ENCODE measurements at places on chromosomes 2 and 18.

DNA sequence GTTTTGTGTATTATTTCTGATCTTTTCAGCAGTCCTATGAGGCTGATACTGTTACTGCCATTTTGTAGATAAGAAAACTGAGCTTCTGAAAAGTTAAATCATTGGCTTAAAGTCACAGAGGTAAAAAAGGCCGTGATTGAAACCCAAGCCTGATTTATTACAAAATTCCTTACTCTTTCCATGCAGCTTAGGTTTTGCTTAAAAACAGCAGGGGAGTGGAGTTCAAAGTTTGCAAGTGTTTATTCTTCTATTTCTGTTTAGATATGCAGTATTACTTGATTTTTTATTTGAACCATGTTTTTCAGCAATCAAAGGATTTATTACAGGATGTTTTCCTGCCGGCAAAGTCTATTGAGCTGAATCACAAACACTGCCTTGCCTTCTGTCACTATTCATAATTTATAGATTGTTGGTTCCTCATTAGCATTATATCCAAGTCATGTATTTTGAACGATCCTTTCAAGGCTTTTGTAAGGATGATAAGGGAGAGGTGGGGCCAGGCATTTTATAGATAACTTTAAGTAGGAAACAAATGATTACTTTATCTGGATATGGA, 31.9 kb upstream of the MSTN start:
- DNase-seq, result no peak

DNA sequence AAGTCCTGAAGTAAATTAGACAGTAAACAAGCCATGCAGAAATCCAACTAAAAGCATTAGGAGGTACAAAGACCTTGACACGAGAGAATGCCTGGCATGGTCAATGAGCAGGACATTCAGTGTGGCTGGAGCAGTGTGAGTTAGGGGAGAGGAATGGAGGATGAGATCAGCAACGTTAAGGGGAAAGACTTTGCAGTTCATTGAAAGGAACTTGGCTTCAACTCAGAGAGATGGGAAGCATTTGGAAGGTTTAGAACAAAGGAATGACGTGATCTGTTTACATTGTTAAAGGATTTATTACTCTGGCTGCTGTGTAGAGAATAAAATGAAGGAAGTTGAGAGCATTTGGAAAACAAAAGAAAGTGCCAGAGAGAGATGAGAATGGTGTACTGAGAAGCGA, 621.3 kb downstream of the XIRP2 start:
- DNase-seq, result no peak

DNA sequence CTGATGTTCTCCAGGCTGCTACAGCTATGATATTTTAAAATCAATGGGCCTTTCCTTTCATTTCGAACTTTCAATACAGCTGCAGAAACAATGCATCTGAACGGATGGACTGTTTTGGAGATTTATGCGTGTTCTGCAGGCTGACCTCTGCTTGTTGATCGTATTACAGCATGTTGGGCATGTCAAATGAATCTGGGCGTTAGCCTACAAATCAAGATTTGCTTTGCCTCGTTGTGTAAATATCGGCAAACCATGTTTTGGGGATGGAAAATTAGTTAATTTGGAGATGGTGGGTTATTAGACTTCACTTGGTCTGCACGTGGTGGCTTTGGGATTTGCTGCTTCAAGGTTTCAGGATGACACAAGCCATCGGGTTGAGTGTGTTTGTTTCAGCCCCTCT, 129.3 kb downstream of the AGAP1 start:
- no peak for DNase-seq

- DNase-seq, result no peak
These were observed 58.8 kb downstream of the PRKRA start for GRCh38 chr2:178392215-178392614.

DNA sequence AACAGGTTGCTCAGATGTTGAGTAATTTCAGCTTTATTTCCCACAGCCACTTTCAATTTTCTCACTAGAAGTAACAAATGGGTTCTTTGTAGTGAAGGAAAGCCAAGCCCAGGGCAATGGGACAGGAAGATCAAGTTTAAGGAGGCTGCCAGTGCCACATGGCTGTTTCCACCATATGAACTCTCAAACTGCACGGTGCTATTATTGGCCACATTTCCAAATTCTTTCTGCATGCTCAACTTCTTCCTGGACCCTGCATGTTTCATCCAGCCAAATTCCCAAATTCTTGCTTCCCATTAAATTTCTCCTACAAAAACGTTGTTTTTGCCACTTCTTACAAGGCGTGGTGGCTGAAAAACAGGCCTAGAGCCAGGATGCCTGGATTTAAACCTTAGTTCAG, 193.3 kb upstream of the SPHKAP start:
- no peak for DNase-seq

DNA sequence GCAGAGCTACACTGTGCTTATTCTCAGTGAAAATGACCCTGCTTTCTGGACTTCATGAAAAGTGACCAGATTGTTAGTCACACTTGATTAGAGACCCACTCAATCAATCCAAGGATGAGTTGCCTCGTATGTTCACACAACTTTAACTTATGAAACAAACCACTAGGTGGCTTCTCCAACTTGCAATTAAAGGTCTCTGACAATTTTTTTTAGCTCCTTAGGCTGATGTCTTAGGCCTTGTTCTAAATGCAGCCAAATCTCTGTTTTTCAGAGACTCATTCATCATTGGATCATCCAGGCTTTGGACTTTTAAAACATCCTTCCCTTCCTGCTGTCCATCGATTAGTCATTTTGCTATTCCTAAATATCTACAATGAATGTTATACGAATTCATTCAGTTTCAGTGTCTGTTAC, 63.4 kb downstream of the MREG start:
- DNase-seq, result no peak

GRCh38 chr2:202135091-202135874, 62.2 kb downstream of the KIAA2012 start:
- no peak for DNase-seq

DNA sequence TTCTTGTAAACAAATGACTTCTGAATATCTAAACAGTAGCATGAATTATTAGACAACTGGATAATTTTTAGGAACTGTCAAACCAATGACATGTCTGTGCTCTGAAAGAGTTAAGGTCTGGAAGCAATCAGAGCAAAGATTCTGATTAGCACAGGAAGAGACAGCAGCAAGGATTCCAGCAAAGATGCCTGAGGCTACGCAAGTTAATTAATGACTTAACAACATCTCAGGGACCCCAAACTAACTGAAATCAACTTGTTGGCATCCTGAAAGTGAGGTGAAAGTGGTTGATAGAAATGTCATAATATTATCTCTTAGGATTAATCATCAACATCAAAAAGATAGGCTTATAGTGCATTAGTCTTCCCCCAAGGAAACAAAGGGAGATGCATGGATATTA, 123.3 kb upstream of the TMEM200C start:
- DNase-seq, result no peak

DNA sequence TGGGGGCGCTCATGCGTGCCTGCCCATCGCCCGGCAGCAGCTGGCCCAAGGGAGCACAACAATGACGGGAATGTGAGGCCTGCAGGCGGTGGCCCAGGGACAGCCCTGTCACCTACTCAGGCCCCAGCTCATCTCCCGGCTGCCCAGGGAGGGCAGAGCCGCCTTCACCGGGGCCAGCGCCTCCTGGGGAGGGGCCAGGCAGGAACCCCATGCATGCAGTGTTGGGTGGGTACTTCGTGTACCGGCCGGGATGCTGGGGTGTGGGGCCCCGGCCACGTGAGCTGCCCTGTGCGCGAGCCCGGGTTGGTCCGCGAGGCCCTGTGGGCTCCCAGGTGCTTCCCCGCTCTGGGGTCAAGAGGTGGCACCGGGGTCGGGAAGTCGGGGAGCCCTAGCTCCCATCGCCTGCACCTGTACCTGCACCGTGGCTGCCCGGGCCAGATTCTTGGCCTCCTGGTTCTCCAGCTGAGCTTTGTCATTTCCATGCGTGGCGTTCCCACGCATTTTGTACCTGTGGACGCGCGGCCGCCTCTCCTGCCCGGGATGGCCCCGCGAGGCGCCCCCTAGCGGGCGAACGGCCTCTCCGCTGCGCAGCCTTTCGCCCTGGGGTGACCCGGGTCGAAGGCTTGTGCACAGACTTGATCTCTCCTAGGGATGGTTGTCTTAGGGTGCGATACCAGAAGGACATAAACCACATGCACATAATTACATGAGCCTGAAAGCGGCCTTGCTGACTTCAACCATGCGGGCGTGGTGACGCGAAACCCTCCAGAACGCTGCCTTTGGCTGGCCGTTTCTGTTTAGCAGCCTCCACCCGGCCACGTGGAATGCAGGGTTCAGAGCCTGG, 950 bp downstream of the KLHL30 start:
- DNase-seq, result no peak

DNA sequence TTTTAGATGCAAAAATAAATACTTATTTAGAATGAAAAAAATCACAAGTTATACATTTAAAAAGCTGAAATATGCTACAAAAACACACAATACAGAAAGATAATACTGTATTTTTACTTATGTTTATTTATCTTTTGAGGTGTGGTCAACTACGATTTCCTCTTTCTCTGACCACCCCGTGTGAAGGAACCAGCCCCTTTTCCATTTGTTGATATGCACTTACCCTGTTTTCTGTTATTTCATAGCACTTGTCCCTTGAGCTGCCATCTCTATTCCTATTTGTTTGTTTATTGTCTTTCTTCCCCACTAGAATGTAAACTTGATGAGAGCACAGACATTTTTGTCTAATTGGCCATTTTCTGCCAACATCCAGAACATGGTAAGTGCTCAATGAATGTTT, 460.5 kb upstream of the TRIB2 start:
- DNase-seq, result no peak

DNA sequence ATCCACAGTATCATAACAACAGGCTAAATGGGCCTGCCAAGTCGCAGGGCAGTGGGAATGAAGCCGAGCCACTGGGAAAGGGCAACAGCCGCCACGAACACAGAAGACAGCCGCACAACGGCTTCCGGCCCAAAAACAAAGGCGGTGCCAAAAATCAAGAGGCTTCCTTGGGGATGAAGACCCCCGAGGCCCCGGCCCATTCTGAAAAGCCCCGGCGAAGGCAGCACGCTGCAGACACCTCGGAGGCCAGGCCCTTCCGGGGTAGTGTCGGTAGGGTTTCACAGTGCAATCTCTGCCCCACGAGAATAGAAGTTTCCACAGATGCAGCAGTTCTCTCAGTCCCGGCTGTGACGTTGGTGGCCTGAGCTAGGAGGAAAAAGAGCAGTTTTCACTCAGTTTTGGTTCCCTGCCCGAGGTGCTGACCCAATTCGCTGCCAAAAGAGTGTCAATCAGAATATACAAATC, 32.2 kb downstream of the KCTD18 start:
- DNase-seq, result no peak

DNA sequence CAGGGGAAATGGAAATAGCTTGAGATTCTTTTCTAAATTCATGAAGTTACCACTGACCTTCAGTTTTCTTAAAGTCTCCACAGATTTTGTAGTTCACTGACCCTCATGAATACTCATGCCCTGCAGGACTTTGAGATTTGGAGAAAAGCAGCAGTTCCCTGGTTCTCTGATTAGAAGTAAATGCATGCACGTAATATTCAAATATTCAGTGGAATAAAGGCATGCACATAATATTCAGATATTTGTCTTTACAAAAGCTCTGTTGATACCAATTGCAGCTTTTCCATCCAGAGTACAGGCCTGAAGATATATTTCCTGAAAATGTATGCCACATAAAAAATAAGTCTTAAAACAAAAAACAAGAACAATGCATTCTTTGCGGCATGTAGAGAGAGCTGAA, 219.8 kb downstream of the ADCYAP1 start:
- no peak for DNase-seq

DNA sequence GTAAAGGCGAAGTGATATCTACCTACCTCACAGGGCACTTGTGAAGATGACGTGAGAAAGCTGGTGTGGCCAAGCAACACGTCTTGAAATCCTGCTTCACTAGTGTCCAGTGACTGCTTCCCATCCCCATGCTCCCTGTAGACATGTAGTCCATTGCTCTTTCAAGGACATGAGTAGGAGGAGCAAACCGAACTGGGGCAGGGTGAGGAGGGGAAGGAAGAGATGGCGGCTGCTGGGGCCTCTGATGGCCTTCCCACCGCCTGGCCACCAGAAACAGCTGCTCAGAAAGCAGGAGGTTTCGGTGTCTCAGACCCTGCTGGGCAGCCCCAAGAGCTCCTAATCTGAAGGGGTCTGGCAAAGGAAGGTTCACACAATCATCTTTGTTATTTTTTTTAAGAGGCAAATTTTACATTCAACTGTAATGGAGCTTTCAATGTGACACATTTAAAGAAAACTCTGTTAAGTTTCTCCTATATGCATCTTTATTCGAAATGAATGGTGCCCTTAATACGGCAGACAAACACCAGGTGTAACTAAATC, 14.7 kb downstream of the CPLX4 start:
- no peak for DNase-seq

GRCh38 chr18:40056079-40056692, 1898.8 kb upstream of the PIK3C3 start:
- DNase-seq, result no peak

GRCh38 chr2:240915526-240916341, 9.6 kb downstream of the CROCC2 start:
- DNase-seq, result no peak

- DNase-seq, result no peak
These were observed 43.0 kb downstream of the NGEF start for GRCh38 chr2:232970051-232970450.

GRCh38 chr2:20551945-20552328, 99.0 kb downstream of the HS1BP3 start:
- no peak for DNase-seq

DNA sequence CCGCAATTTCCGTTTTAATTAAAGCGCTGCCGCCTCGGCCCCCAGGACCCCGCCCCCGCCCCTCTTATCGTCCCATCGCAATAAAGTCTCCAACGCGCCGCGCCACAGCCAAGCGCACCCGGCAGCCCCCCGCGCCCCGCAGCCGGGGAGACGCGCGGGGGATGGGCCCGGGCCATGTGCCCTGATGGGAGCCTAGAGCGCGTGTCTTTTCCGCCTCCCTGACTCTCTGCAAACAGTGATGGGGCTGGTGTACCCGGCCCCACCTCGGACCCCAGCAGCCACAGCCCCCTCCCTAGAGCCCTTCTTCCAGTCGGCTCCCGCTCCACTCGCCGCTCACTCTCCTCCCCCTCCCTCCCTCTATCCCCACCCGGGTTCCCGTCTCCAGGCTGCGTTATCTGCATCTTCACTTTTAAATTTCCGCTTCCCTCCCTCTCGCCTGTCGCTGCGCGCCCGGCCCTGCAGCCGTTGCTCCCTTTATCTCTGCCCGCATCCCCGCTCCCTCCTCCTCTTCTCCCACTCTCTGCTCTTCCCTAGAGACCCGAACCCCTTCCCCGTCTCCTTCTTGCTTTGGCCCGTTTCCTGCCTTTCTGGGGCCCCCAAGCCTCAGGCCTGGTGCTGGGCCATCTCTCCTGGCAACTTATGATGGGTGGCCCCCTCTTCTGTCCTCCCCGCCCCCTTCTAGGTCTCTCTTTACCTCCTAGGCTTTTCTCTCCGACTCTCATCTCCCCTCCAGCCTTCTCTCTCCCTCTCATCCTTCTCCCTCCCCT, 524 bp upstream of the FEV start:
- DNase-seq, result no peak

- peak; percentile 41 for DNase-seq
These were observed 38.9 kb downstream of the CNGA3 start for GRCh38 chr2:98385050-98385699.

Measured in NCI-H187 (cell line).